ENCODE measurements at places on chromosomes 1 and 21.

- DNase-seq = peak; percentile 73
Observed at GRCh38 chr1:209805875-209806760, at the start of gene IRF6. Gene IRF6, minus strand, starts transcription at chr1:209806142. Its CDS starts 4,729 bp downstream, at chr1:209801413.

- DNase-seq = no peak
Observed at GRCh38 chr1:21337010-21337437, 46.8 kb upstream of the ECE1 start.

GRCh38 chr1:150696162-150696561, 792 bp downstream of the GOLPH3L start:
- no peak for DNase-seq

GRCh38 chr1:61420243-61420642, 304.7 kb downstream of the TM2D1 start:
- DNase-seq = no peak

DNA sequence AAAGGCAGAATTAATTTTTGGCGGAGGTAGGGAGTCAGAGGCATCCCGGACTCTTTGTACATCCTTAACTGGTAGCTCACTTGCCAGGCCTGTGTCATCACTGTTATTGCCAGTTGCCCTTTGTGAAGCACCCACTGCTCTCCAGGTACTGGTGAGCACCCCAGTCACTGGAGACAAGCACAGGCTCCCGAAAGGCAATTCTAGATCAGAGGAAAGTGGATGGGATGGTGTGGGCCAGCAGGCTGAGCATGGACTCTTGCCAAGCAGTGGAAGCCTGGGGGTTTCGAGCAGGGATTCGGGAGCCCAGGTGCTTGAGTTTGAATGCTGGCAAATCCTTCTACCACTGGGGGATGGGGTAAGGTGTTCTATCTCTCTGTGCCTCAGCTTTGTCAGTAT, 551.1 kb downstream of the MATN1 start:
- no peak for DNase-seq

- DNase-seq = no peak
Observed at GRCh38 chr1:966135-966703, at the start of gene PLEKHN1. Gene PLEKHN1, plus strand, starts transcription at chr1:966482. Its CDS starts 50 bp downstream, at chr1:966532.

GRCh38 chr1:113871597-113872113, at the start of gene PTPN22:
Gene PTPN22, minus strand, starts transcription at chr1:113871712.
- DNase-seq = peak; percentile 79

- no peak for DNase-seq
Observed at GRCh38 chr1:157819215-157819614, 705 bp downstream of the FCRL1 start.

DNA sequence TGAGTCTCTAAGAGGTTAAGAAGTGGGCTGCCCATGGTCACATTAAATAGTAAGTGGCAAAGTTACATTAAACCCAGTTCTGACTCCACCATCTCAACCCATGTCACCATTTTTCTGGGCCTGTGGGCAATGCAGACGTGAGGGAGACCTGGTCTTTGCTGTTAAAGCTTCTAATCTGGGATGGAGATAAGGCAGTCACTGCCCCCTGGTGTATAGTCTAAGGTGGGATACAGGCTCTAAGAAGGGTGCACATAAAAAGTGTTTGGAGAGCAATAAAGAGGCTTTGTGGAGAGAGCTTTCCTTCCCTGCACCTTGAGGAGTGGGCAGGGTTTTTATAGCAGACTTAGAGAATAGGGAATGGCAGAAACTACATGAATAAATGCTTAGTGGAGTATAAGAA, 141.3 kb downstream of the ROR1 start:
- DNase-seq = peak; percentile 43

DNA sequence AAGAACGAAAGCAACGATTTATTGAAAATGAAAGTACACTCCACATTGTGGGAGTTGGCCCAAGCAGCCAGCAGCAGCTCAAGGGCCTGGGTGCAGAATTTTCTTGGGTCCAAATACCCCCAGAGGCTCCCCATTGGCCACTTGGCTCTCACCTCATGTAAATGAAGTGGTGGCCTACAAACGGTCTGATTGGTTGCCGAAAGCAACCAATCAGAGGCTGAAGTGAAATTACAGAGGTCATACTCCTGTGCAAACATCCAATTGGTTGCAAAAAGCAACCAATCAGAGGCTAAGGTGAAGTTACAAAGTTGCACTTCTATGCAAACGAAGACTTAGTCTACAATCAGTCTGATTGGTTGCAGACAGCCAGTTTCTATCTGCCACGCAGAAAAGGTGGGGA, 31.9 kb downstream of the FAM163A start:
- DNase-seq = peak; percentile 43

- peak; percentile 96 for DNase-seq
Observed at GRCh38 chr1:40708750-40709099, 17.2 kb downstream of the NFYC start.

- DNase-seq = no peak
Observed at GRCh38 chr1:66035616-66036245, 243.0 kb downstream of the PDE4B start.

Measured in cardiac fibroblast (primary cell).